ENCODE measurements at places on chromosomes 11 and 22.

DNA sequence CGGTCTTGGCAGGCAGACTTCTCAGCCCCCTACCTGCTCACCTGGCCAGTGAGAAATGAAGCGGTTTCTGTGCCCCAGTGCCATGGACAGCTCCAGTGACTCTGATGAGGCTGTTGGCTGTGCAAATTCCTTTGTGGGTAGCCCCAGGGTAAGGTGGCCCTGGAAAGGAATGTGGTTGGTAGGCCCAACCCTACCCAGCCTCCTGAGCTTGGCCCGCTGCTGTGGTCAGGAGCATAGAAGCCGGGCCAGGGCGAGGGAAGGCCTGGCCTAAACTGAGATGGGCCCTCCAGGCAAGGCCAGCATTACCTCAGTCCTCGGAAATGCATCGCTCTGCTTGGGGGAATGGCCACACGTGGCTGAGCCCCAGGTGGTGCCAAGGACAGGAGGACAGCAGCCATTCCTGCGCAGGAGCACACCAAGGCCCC, 16.9 kb downstream of the DAGLA start:
- no peak for DNase-seq

DNA sequence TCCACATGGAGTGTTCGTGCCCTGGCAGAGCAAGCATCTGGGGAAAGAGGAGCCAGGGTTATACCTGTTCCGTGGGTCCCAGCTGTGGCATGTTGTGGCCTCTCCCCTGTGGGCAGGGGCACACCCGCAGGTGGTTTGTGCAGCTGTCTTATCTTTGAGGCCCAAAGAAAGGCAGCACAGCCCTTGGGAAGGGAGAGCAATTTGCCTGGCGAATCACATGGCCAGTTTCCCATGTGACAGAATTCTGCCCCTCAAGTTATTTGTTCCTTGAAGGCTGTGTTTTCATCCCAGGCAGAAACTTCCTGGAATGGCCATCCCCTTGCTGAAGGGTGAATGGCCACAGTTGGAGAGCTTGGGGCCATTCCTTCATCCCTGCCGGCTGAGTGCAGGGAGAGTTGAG, 16.4 kb upstream of the COX8A start:
- no peak for DNase-seq

DNA sequence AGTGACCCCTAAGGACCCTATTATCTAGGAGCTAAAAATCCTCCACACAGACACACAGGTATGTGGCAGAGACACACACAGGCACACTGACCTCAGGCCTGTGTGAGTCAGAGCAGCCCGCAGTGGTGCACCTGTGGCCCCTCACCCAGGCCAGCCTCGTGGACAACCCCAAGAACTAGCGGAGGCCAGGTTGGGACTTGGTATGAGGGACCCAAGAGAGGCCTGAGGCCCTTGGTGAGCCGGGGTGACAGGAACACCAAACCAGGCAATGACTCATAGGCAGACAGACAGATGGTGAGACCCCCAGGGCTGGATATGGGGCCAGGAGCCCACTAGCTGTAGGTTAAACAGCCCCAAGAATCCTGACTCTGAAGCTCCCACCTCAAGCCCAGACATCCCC, 6.0 kb downstream of the CASTOR1 start:
- no peak for DNase-seq

DNA sequence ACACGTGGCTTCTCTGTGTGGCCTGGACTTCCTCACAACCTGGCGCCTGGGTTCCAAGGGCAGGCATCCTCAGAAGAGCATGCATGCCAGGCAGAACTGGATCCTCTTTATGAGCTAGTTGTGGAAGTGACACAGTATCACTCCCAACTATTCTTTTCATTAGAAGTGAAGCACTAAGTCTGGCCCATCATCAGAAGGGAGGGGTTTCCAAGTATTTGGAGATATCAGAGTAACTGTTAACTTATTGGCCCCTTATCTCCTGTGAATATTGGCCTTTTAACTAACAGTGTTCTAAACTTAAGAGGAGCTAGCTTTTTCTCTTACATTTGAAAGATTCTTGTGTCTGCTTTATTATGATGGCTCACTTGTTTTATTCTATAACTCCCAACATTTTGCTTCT, 35.5 kb downstream of the FDX1 start:
- DNase-seq: no peak

DNA sequence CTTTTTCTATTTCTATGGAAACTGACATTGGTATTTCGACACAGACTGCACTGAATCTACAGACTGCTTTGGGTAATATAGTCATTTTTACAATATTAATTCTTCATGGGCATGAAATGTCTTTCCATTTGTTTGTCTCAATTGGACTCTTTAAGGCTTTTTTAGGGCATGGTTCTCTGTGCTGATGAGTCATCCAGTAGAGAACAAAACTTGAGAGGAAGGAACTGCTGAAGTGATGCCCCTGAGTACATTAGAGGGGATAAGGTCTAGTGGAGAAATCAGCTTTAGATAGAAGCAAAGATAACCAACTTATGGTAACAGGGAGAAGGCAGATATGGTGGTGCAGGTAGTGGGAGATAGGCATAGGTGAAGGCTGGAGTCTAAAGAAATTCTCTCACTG, 25.1 kb downstream of the TSG101 start:
- no peak for DNase-seq

DNA sequence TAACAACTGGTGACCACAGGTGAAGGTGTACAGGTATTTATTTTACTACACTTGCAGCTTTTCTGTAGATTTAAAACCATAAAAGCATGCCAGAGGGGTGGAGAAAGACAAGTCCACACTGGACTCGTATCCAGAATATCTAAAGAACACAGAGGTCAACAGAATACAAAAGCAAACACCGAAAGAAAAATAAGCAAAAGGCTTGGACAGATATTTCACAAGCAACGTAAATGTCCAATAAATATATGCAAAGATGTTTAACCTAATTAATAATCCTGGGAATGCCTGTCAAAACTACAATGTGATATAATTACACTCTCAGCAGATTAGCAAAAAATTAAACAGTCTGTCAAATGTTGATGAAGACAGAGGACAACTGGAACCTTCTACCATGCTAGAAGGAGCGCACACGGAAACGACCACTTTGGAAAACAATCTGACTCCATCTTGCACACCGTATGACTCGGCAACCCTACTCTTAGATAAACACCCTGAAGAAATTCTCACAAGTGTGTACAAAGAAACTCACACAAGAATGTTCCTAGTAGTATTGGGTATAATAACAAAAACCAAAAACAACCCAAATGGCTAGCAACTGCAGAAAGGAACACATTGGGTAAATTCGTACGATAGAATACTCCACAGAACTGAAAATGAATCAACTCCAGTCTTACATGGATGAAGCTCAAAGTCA, 27.2 kb downstream of the GNB1L start:
- no peak for DNase-seq

GRCh38 chr11:123235117-123235655, 40.1 kb upstream of the CLMP start:
- no peak for DNase-seq

DNA sequence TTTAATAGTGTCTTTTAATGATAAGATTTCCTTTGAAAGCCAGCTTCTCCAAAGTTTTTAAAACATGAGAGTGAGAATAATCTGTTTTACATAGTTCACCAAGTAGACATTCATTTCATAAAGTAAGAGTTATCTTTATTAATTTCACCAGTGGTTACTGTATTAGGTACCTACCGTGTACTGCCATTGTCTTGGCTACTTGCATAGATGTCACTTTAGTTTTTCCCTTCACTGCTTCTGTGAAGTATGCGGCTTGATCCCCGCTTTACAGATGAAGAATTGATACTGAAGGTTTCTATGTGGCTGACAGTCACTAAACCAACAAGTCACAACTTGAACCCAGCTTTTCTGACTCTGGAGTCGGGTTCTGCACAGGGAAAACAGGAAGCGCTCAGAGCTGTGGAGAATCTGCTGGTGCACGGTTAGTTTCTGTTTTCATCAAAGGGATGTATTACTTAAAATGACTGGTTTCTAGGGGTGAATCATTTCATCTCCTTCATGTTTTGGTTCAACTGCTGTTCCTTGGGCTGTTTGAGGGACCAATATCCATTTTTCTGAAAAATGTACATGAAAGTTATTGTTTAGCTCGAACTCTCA, 39.3 kb upstream of the MYO18B start:
- DNase-seq: no peak

GRCh38 chr22:22825213-22825593, 62.4 kb upstream of the IGLL5 start:
- DNase-seq: no peak

GRCh38 chr22:48802576-48802975, 1025.1 kb downstream of the BRD1 start:
- no peak for DNase-seq

- DNase-seq: no peak
Observed at GRCh38 chr22:41092847-41093411, 537 bp downstream of the EP300 start.

- no peak for DNase-seq
Observed at GRCh38 chr11:77993902-77994301, 566 bp downstream of the INTS4 start.

DNA sequence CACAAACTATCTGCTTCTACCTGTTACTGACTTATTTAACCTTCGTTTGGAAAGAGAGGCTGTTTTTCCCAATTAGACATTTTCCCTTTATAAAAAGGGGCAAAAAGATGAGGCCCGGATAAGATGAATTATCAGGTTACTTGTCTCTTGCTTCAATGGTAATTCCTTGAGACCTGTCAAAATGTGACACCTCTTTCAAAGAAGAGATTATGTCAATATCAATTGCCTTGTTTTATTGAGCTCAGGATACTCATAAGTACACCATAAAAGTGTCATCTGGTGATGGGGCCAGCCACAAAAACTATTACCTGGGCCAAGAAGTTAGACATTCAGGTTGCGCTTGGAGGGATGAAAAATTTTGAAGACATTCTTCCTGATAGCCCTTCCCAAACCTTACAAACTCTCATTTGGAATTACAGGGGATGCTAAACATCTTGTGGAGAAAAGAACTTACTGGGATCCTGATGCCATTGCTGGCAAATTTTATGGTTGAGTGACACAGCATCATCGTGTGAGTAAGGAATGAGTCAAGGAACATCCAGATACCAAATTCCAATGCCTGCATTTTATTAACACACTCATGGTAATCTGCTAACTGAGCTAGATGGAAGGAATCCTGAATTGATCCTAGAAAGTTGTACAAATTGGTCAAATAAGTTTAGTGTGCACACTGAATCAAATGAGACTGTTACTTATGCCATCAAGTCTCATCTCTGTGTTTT, 1071.2 kb downstream of the LRRC4C start:
- no peak for DNase-seq

DNA sequence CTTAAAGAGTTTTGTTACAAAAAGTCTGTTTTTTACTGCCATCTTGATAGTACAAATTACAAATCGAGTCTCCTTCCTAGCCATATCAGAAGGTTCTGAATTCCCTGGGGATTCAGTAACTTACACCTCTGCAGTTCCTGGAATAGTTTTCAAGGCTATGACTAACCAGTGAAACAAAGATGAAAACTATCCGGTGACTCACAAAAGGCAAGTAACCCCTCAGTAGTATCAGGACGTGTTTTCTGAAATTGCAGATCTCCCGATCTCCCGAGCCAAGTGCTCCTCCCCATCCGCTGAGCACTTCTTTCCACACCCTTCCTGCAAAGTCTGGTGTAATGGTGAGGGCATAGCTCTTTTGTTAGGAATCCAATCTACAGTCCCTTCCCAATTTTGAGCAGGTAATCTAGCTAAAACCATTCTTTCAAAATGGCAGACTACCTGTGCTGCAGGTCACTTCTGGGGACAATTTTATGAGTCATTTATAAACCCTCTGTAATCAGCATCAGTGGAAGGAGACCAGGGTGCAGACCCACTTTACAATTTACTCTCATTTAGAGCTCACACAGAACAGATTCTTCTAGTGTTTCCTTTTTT, 7.7 kb downstream of the E2F8 start:
- no peak for DNase-seq

GRCh38 chr22:31611061-31611760, 50.8 kb downstream of the PISD start:
- no peak for DNase-seq

- no peak for DNase-seq
Observed at GRCh38 chr22:29727131-29727523, 7.3 kb downstream of the CABP7 start.

DNA sequence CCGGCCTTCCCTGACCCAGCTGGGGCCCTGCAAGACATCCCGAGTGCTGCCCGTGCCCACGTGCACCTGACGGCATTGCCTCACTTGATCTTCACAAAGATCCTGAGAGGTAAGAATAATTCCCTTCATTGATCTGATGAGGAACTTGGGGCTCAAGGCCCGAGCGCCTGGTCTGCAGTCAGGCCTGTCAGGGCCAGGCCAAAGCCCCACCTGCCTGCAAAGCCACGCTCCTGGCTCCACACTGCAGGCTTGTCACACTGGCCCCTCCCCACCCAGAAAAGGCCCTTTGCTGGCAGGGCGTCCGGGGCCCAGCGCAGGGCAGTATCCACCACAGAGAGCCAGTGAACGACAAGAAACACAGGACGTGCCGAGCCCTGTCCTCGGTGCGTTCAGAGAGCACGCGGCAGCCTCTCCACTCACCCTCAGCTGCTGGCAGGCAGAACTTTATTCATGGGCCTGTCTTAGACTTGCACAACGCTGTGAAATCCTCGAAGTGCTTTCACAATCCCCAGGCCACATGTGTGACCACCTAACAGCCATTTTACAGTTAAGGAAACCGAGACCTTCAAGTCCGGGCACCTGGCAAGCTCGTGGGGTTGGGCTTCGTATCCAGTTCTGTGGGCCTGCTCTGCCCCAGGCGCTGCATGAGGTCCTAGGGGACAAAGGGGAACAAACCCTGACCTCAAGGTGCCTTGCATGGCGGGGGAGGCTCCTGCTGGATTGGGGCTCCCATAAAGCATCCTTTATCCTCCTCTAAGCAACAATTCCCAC, 14.8 kb downstream of the KIAA0930 start:
- no peak for DNase-seq

- DNase-seq: no peak
Observed at GRCh38 chr11:91927448-91927847, 297.2 kb upstream of the FAT3 start.

GRCh38 chr11:64566042-64566914, 24.7 kb upstream of the SLC22A12 start:
- no peak for DNase-seq

GRCh38 chr11:67266449-67267187, at the start of gene GRK2:
GRK2 (plus strand) TSS chr11:67266473; CDS start chr11:67266700, 227 bp downstream.
- no peak for DNase-seq

DNA sequence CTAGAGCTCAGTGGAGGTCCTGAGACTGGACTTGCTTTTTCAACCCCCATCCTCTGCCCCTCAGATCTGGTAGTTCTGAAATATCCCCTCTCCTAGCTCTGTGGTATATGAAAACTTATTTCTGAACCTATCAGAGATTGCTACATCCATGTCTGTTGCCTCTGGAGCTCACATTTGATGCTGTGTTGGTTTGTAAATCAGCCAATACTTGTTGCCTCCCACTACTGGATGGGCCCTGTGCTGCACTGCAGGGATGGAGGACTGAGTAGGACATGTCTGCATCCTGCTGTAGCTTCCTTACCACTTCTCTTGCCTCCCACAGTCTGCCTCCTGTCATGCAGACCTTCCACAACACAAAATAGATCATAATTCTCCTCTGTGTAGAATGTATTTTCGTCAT, 5.2 kb downstream of the OLFML1 start:
- no peak for DNase-seq

Data from stimulated activated CD4-positive, alpha-beta T cell treated with anti-CD3 and anti-CD28 coated beads, Interleukin-1b, Interleukin-23, amount 100 ng/mL, for 1 hour (primary cell).